ENCODE measurements at places on chromosomes 12 and 14. TPM values are rescaled to one million over a fixed set of nuclear protein-coding genes. Genes with fewer than 3 reads are reported as not detected.
A peak's percentile ranks its signal among the peaks of the same experiment; 100 is the strongest.

TULP3 gene
- total RNA-seq: 18.8 TPM

DNA sequence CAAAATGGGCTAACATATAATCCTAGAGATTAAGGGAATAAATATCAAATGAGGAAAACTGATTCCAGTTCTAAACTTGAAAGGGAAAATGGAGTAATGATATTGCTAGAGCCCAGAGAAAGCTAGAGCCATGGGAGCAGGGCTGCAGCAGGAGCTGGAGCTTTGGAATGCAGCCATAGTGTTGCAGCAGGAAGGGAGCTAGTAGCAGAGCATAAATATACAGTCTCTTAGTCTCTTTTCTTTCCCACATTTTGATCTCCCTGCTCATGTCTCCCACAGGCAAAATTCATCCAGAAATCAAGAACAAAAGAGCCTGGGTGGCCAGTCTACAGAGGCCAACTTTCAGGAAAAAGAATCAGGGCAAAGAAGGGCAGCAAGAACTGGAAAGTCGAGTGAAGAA, 253.7 kb downstream of the ATXN7L3B start:
- H3K4me1 ChIP-seq: peaks cover 15% of the 10 kb centered on the region
- H3K4me3 ChIP-seq: no peak overlapping the region
- DNase-seq: no peak
- no peaks in the 10 kb centered on the region for H3K27me3 ChIP-seq

GRCh38 chr14:103315941-103316340, 18.1 kb upstream of the EIF5 start:
- H3K4me3 ChIP-seq: no peak overlapping the region
- peaks cover 36% of the 10 kb centered on the region for H3K4me1 ChIP-seq
- H3K27me3 ChIP-seq: no peaks in the 10 kb centered on the region
- H3K27ac ChIP-seq: no peak overlapping the region
- no peak for DNase-seq

- H3K27ac ChIP-seq: peak within 1 kb of the TSS; percentile 91
- H3K27me3 ChIP-seq: no peaks in the 10 kb centered on the region
- H3K4me1 ChIP-seq: peaks cover 15% of the 10 kb centered on the region
- no peaks in the 10 kb centered on the region for H3K36me3 ChIP-seq
Observed at GRCh38 chr12:110048242-110049027, at the start of gene C12orf76. Gene C12orf76, minus strand, starts transcription at chr12:110048522. Its CDS starts 27 bp downstream, at chr12:110048495.

- no peaks in the 10 kb centered on the region for H3K27me3 ChIP-seq
- H3K27ac ChIP-seq: no peak overlapping the region
- no peak for DNase-seq
- no peaks in the 10 kb centered on the region for H3K36me3 ChIP-seq
- peaks cover 6% of the 10 kb centered on the region for H3K4me1 ChIP-seq
Observed at GRCh38 chr12:116864371-116865160, 16.7 kb downstream of the HRK start.

DNA sequence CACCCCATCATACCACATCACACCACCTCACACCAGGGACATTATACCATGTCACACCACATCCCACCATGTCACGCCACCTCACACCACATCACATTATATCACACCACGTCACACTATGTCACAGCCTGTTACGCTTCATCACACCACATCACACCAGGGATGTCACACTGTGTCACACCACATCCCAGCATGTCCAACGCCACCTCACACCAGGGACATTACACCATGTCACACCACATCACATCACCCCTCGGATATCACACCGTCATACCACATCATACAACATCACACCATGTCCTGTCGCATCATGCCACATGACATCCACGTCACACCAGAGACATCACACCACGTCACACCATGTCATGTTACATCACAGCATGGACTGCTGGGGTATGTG, 235.5 kb downstream of the TMEM121 start:
- H3K27me3 ChIP-seq: peaks cover 13% of the 10 kb centered on the region
- H3K36me3 ChIP-seq: peaks cover 44% of the 10 kb centered on the region
- no peak overlapping the region for H3K4me3 ChIP-seq
- no peak overlapping the region for H3K27ac ChIP-seq
- H3K4me1 ChIP-seq: no peaks in the 10 kb centered on the region
- no peak for DNase-seq

- H3K36me3 ChIP-seq: peaks cover 54% of the 10 kb centered on the region
- H3K4me3 ChIP-seq: no peak overlapping the region
- H3K4me1 ChIP-seq: peaks cover 15% of the 10 kb centered on the region
- H3K27ac ChIP-seq: peak overlapping the region; percentile 63
- no peaks in the 10 kb centered on the region for H3K27me3 ChIP-seq
Observed at GRCh38 chr12:121565076-121565475, 15.7 kb downstream of the KDM2B start.

GRCh38 chr14:20195911-20196310, 5.2 kb downstream of the OR11G2 start:
- H3K27ac ChIP-seq: no peak overlapping the region
- no peak overlapping the region for H3K4me3 ChIP-seq
- peaks cover 10% of the 10 kb centered on the region for H3K27me3 ChIP-seq
- no peak for DNase-seq
- no peaks in the 10 kb centered on the region for H3K4me1 ChIP-seq

VCPKMT gene
- total RNA-seq: 11.1 TPM

GRCh38 chr12:39846971-39847650, 227.5 kb upstream of the ABCD2 start:
- no peak overlapping the region for H3K4me3 ChIP-seq
- DNase-seq: no peak
- H3K4me1 ChIP-seq: peaks cover 12% of the 10 kb centered on the region
- H3K27me3 ChIP-seq: no peaks in the 10 kb centered on the region
- no peak overlapping the region for H3K27ac ChIP-seq

DNA sequence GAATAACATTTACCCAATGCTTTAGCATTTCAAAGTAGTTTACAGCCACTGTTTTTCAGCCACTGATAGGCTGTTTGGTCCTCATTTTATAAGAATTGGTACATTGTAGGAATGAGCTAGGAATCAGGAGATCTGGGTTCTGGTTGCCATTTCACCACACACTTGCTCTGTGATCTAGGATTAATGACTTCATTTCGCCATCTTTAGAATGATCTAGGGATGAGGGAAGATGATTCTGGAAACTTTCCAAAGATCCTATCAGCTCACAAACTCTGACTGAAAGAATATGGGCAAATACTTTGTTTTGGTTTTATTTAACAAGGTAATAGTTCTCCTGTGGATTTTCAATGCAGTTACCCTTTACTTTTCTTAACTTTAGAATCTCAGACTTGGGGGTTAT, 155.0 kb downstream of the GCH1 start:
- H3K4me3 ChIP-seq: no peak overlapping the region
- H3K4me1 ChIP-seq: no peaks in the 10 kb centered on the region
- no peak overlapping the region for H3K27ac ChIP-seq
- no peaks in the 10 kb centered on the region for H3K36me3 ChIP-seq

DNA sequence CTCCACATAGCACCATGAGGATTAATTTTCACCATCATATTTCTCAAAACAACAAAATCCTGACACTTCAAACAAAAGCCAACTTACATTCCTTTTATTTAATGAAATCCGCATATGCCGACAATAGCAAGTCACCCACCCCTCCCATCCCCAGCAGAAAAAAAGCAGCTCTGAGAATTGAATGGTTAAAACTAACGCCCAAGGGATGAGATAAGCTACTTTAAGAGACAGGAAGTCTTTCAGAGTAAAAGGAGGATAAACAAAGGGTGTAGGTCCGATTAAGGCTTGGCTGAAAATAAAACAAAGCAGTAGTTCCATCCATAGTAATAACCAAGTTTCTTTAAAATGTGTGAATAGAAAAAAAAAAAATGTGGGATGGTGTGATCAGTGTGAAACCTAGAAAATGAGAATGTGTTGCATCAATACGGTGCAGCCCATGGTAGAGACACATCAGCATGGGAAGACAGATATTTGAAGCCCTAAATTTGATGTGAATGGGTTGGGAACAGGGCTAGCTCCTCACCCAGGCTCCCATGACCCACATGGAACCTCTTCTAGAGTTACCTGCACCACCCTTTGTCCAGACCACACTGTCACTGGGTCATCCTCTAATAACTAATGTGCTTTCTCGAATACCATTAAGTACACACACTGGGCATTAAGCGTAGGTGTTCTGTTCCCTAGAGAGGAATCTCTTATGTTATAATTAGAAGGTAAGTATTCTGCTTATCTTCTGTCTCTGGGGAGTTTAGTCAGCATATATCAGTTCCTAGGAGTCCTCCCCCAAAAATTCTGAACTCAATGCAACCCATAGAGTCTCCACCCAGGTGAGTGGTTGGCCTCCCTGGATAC, 31.7 kb downstream of the RTRAF start:
- no peak for DNase-seq
- no peaks in the 10 kb centered on the region for H3K36me3 ChIP-seq
- H3K27me3 ChIP-seq: no peaks in the 10 kb centered on the region
- H3K27ac ChIP-seq: peak overlapping the region; percentile 22
- no peak overlapping the region for H3K4me3 ChIP-seq

STXBP6 gene
- total RNA-seq: 3.5 TPM

SMIM41 gene
- 0.14 TPM for total RNA-seq

DNA sequence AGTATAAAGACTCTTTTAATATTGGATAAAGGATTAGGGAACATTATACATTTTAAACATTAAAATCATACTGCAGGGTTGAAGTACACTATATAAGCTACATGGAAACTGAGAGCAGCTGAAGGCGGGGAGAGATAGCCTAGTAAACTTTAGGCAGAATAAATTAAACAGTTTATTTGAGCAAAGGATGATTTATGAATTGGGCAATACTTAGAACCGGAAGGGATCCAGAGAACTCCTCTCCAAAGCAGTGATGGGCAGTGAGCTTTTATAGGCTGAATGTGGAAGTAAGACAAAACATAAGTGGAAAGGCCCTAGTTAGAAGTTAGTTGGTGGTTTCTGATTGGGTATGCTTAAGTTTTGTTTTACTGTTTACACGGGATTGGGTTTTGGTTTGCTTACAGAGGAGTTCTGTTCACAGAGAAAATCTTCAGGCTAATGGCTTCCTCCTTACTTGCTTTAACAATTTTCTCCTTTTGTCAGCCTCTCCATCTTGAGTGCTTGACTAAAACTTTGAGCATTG, 18.9 kb downstream of the LEMD3 start:
- DNase-seq: no peak
- peak overlapping the region; percentile 34 for H3K27ac ChIP-seq
- H3K27me3 ChIP-seq: no peaks in the 10 kb centered on the region
- no peaks in the 10 kb centered on the region for H3K36me3 ChIP-seq
- peaks cover 26% of the 10 kb centered on the region for H3K4me1 ChIP-seq

DNA sequence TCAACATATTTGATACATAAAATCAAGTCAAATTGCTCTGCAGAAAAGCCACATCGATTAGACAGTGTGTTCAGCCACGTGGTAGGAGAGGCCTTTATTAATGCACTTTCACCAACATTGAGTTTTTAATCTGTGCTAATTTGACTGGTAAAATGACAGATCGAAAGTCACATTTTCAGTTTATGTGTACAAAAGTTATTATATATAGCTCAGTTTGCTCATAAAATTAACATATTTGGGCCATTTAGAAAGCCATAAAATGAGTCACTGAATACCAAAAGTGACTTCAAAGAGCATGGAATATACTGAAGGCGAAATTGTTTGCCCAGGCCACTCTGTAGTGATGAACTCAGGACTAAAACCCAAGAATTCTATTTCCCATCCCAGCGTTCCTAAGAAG, 26.0 kb downstream of the C12orf42 start:
- H3K36me3 ChIP-seq: peaks cover 9% of the 10 kb centered on the region
- peaks cover 26% of the 10 kb centered on the region for H3K4me1 ChIP-seq
- no peak overlapping the region for H3K4me3 ChIP-seq
- no peak overlapping the region for H3K27ac ChIP-seq
- H3K27me3 ChIP-seq: peaks cover 5% of the 10 kb centered on the region
